ENCODE measurements at places on chromosomes 3 and 15.

DNA sequence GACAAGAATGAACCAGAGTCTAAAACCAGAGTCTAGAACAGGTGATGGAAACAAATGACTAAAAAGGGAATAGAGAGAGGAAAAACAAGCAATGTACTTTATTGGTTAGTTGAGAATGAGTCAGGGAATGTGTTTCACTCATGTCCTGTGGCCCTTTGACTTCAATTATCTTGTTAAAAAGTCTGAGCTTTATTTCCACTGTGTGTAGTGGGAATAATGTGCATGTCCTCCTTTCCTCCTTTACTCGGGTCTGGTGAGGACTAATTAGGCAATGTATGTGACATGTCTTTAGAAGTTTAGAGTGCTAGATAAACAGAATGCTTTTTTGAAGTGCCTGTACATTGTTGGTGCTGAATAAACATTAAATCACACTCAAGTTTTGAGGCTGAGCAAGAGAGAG, 21.3 kb downstream of the LSAMP start:
- H3K4me1 ChIP-seq = no peaks in the 10 kb centered on the region
- DNase-seq = no peak
- no peaks in the 10 kb centered on the region for H3K27me3 ChIP-seq
- H3K36me3 ChIP-seq = no peaks in the 10 kb centered on the region
- H3K27ac ChIP-seq = no peak overlapping the region

GRCh38 chr3:53083521-53083920, 37.6 kb upstream of the SFMBT1 start:
- no peaks in the 10 kb centered on the region for H3K27me3 ChIP-seq
- peaks cover 8% of the 10 kb centered on the region for H3K36me3 ChIP-seq
- no peak overlapping the region for H3K27ac ChIP-seq
- H3K4me1 ChIP-seq = no peaks in the 10 kb centered on the region
- no peak overlapping the region for H3K4me3 ChIP-seq

DNA sequence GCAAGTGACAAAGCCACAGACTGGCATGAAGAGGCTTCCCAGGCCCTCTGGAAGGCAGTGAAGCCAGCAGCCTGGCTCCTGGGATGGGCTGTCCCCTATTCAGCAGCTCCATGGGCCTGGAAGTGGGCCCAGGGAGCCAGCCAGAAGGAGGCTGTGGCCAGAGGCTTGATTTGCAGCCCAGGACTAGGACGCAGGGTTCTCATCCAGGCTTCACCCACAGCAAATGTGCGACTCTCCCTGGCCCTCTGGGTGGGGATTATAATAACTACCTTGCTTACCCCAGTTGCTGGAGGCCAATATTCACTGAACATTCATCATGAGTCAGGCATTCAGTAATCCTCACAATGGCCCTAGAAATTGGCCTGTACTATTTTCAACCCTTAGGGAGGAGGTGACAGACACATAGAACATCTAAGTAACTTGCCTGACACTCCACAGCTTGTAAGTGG, 24.6 kb upstream of the SRP14 start:
- H3K36me3 ChIP-seq = no peaks in the 10 kb centered on the region
- no peak for DNase-seq
- H3K4me1 ChIP-seq = peaks cover 5% of the 10 kb centered on the region
- H3K4me3 ChIP-seq = no peak overlapping the region
- H3K27ac ChIP-seq = peak overlapping the region; percentile 86
- no peaks in the 10 kb centered on the region for H3K27me3 ChIP-seq

DNA sequence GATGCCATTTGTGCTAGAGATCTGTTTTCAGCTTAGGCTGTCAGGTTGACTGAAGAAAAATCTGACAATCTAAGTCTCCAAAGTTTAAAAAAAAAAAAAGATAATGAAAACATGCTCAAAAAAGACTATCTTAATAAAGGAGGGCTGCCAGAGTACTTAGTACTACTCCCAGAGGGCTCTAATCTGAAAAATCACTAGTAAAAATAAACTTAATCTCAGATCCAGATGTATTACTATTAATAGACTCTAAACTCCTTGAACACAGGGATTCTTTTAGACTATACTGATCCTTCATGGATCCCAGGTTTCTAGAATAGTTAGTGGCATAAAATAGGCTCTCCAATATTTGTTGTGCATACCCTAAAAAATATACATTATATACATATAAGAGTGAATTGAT, 34.0 kb downstream of the TOPBP1 start:
- no peak overlapping the region for H3K4me3 ChIP-seq
- no peaks in the 10 kb centered on the region for H3K27me3 ChIP-seq
- H3K4me1 ChIP-seq = no peaks in the 10 kb centered on the region
- DNase-seq = no peak
- H3K36me3 ChIP-seq = peaks cover 21% of the 10 kb centered on the region

DNA sequence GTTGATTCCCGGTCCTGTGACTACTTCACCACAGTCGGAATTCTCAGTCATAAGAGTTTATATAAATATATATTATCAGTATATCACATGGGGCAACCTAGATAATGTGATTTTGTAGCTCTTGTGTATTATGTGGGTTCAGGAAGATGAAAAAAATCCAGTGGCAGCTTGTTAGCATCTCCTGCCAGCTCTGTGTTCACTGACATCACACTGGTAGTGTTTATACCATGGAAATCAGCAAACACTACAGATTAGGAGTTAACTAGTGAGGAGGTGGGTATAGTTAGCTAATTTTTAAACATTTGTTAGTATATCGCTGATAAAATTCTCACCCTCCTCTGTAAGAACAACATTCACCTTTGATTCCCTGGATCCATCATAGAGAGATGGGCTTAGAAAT, 44.5 kb upstream of the KCNMB2 start:
- no peak overlapping the region for H3K27ac ChIP-seq
- H3K36me3 ChIP-seq = no peaks in the 10 kb centered on the region
- no peaks in the 10 kb centered on the region for H3K27me3 ChIP-seq
- H3K4me1 ChIP-seq = no peaks in the 10 kb centered on the region
- DNase-seq = no peak
- no peak overlapping the region for H3K4me3 ChIP-seq

GRCh38 chr15:91369823-91370222, 269.8 kb downstream of the SV2B start:
- H3K36me3 ChIP-seq = no peaks in the 10 kb centered on the region
- H3K27me3 ChIP-seq = no peaks in the 10 kb centered on the region
- no peak overlapping the region for H3K4me3 ChIP-seq

DNA sequence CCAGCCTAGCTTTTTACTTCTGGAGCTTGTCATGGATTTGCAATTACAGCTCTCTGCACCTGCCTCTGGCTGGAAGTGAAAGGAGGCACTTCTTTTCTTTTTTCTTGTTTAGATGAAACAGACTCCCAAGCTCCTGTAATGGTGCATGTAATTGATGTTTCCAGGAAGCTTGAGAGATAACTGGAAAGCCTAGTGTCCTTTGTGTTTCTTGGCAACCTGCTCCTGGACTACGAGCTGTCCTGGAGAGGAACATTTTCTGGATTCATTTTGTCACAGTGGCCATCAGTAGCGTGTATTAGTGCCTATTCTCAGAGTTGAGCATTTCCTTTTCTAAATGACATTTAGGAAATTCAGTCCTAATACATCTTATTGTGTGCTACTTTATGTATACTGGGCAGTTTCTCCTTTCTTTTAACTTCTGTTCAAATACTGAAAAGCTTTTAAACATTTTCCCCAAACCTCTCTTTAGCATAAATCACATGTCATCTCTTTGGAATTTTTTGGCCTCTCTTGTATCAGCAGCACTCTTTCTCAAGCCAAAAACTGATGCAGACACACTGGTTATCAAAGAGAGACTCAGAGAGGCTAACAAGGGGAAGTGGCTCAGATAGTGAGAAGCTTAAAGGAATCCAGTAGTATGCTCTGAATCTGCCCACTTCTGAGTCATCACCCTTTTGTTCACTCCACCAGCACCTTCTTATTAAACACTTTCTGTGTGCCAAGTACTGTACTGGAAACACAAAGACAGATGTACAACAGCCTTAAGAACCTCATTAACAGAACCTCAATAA, 62.6 kb upstream of the SLC2A2 start:
- no peaks in the 10 kb centered on the region for H3K27me3 ChIP-seq
- peaks cover 2% of the 10 kb centered on the region for H3K36me3 ChIP-seq
- no peak for DNase-seq
- H3K4me3 ChIP-seq = no peak overlapping the region
- no peak overlapping the region for H3K27ac ChIP-seq
- no peaks in the 10 kb centered on the region for H3K4me1 ChIP-seq

DNA sequence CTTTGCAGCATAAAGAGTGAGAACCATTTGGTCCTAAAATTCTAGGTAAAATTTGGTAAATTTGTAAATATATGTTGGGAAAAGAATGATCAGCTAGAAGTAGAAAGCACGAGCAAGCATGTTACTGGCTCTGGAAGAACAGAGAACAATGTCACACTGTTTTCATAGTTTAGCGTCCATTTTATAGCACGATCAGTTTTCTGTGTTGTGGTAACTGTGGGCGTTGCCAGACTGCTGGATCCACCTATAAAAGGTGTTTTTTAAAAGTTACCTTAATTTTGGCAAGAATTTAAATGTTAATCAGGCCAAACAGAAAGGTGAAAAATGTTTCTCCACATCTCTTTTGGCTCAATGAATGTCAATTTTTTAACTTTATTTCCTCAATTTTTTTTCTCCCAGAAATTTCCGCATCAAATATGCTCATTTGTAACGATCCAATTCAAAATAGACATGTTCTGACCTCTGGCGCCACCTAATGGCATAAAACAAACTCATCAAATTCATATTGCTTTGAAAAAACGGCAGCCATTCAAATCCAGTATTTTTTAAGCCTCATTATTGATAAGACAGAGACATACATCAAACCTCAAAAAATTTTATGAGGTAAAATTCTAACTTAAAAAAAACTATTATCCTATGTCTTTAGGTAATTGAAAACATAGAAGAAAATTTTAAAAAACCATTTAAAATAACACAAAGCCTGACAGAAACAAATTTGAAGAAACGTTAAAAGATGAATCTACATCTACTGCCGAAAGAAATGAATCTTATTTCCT, 5.5 kb upstream of the GP5 start:
- DNase-seq = no peak
- no peak overlapping the region for H3K4me3 ChIP-seq
- H3K27me3 ChIP-seq = no peaks in the 10 kb centered on the region
- peaks cover 16% of the 10 kb centered on the region for H3K36me3 ChIP-seq
- no peak overlapping the region for H3K27ac ChIP-seq

DNA sequence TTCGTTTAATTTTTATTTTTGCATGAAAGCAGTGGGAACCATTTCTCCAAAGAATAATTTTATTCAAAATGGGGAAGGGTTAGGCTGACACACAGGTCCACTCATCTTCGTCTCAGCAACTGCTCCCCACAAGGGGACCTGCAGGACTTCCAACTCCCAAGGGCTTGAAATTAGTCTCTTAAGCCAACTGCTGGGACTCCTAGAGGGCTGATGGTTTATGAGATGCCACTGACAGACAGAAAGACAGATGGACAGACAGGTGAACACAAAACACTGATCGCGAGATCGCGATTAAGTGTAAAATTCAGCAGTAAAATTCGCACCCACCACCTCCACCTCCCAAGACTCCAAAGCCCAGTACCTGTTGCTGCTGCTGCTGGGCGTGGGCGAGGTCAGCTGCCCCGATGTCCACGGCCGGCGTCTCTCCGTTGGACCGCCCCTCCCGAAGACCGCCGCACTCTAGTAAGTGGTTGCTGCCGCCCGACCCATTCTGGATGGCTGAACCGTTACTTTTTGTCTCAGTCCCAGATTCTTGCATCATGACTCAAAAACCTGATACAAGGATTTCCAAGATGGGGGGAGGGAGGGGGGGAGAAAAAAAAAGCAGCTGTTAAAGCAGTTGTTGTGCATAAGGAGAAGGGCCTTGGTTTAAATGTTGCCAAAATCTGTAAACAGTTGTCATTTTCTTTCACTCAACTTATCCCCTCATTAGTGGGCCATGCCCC, 385.5 kb downstream of the FOXP1 start:
- no peaks in the 10 kb centered on the region for H3K36me3 ChIP-seq
- no peaks in the 10 kb centered on the region for H3K27me3 ChIP-seq
- peaks cover 14% of the 10 kb centered on the region for H3K4me1 ChIP-seq
- DNase-seq = no peak

DNA sequence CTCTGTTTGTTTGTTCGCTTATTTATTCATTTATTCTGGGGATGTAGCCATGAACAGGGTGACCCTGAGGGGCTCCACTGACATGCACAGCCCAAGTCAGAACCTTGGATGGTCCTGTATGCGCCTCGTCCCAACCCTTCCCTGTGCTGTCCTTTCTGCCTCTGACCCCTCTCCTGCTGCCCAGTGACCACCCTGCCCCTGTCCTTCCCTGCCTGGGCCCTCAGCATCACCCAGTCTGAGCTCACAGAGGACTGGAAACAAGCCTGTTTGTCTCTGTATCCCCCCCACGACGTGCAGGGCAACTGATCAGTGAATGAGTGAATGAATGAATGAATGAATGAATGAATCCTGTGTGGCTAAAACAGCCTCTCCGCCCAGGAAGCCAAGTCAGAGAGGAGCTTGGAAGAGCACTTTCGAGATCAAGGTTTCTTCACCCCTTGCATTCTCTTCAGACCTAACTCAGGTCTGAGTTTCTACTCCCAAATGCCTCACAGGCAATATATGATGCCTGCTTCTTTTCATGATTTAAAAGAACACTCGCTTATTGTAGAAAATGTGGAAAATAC, 157.7 kb downstream of the SMAD6 start:
- H3K4me1 ChIP-seq = no peaks in the 10 kb centered on the region
- no peaks in the 10 kb centered on the region for H3K36me3 ChIP-seq
- DNase-seq = no peak

- peaks cover 2% of the 10 kb centered on the region for H3K4me1 ChIP-seq
- no peaks in the 10 kb centered on the region for H3K36me3 ChIP-seq
- no peak for DNase-seq
- H3K27me3 ChIP-seq = no peaks in the 10 kb centered on the region
Observed at GRCh38 chr3:176431038-176431418, 766.3 kb downstream of the TBL1XR1 start.

GRCh38 chr15:96764501-96764900, 434.0 kb downstream of the NR2F2 start:
- no peak overlapping the region for H3K27ac ChIP-seq
- no peak for DNase-seq
- H3K36me3 ChIP-seq = no peaks in the 10 kb centered on the region
- H3K27me3 ChIP-seq = no peaks in the 10 kb centered on the region
- no peaks in the 10 kb centered on the region for H3K4me1 ChIP-seq

- peaks cover 56% of the 10 kb centered on the region for H3K4me1 ChIP-seq
- H3K4me3 ChIP-seq = peak overlapping the region; percentile 60
- no peak for DNase-seq
- H3K36me3 ChIP-seq = no peaks in the 10 kb centered on the region
Observed at GRCh38 chr15:92833106-92833433, 67.1 kb upstream of the CHD2 start.

GRCh38 chr3:151347432-151347831, 18.1 kb upstream of the P2RY13 start:
- H3K4me3 ChIP-seq = no peak overlapping the region
- H3K27me3 ChIP-seq = no peaks in the 10 kb centered on the region
- no peak overlapping the region for H3K27ac ChIP-seq
- H3K36me3 ChIP-seq = no peaks in the 10 kb centered on the region
- no peaks in the 10 kb centered on the region for H3K4me1 ChIP-seq
- DNase-seq = peak; percentile 10

- H3K27ac ChIP-seq = peak overlapping the region; percentile 93
- no peak for DNase-seq
- peak overlapping the region; percentile 83 for H3K4me3 ChIP-seq
- no peaks in the 10 kb centered on the region for H3K36me3 ChIP-seq
- H3K27me3 ChIP-seq = no peaks in the 10 kb centered on the region
Observed at GRCh38 chr15:68431037-68431791, 749 bp downstream of the ITGA11 start.
